CD8-positive, alpha-beta memory T cell (primary cell): ENCODE measurements at places on chromosomes 7 and 10.

- H3K36me3 ChIP-seq, result no peaks in the 10 kb centered on the region
- H3K27ac ChIP-seq, result no peak overlapping the region
- H3K27me3 ChIP-seq, result no peaks in the 10 kb centered on the region
- no peak overlapping the region for H3K4me3 ChIP-seq
Observed at GRCh38 chr10:125160856-125161706, 718 bp upstream of the CTBP2 start.

- no peaks in the 10 kb centered on the region for H3K36me3 ChIP-seq
- peaks cover 9% of the 10 kb centered on the region for H3K4me1 ChIP-seq
- no peak for DNase-seq
- H3K27me3 ChIP-seq, result no peaks in the 10 kb centered on the region
- no peak overlapping the region for H3K4me3 ChIP-seq
Observed at GRCh38 chr7:30034501-30034900, 6.3 kb downstream of the PLEKHA8 start.

DNA sequence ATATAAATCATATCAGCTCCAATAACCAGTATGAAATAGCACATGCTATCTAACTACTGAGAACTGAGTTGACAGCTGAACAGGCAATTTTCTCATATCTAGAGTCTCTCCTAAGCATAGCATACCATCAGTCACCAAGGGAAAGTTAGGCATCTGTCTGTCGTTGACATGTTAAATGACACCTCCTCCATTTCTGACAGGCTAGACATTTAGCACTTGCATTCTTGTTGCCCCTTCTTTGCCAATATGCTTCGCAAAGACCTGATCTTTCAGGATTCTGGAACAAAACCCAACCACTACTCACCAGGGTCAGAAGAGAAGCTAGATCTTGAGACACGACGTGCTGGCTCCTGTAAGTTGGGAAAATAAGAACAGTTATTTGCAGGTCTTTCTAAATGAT lies 10.0 kb downstream of the MKI67 start:
- no peaks in the 10 kb centered on the region for H3K36me3 ChIP-seq
- H3K27ac ChIP-seq, result no peak overlapping the region
- H3K4me1 ChIP-seq, result no peaks in the 10 kb centered on the region
- no peak overlapping the region for H3K4me3 ChIP-seq
- H3K27me3 ChIP-seq, result no peaks in the 10 kb centered on the region

DNA sequence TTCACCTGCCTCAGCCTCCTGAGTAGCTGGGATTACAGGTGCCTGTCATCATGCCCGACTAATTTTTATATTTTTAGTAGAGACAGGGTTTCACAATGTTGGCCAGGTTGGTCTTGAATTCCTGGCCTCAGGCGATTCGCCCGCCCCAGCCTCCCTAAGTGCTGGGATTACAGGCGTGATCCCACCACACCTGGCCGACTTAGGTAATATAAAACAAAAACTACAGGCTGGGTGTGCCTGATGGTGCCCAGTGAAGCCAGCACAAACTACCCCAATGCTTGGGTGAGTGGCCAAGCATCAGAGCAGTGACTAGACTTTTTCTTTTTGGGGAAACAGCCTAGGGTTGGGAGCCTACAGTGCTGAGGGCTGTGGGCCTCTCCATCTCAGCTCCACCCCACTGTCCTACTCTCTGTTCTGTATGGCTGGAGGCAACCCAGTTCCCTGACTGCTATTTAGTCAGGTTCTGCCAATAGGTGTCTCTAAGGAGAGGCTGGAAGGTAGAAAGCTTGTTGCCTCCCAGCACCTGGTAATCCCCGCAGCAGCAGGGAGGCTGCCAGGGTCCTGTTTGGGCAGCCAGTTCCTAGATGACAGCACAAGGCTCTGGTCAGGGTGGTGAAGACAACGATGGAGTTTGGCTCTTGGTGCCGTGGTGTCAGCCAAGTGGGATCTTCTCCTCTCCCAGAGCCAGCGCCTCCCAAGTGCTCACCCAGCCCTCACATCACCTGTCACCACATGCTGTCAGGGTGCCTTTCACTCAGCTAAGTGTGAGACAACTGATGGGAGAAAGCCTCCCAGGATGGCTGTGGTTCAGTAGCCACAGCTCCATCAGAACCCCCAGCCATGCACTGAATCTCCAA lies 10.4 kb upstream of the NACAD start:
- no peak overlapping the region for H3K27ac ChIP-seq
- peaks cover 52% of the 10 kb centered on the region for H3K36me3 ChIP-seq
- no peaks in the 10 kb centered on the region for H3K27me3 ChIP-seq
- no peak for DNase-seq
- H3K4me3 ChIP-seq, result no peak overlapping the region
- no peaks in the 10 kb centered on the region for H3K4me1 ChIP-seq

DNA sequence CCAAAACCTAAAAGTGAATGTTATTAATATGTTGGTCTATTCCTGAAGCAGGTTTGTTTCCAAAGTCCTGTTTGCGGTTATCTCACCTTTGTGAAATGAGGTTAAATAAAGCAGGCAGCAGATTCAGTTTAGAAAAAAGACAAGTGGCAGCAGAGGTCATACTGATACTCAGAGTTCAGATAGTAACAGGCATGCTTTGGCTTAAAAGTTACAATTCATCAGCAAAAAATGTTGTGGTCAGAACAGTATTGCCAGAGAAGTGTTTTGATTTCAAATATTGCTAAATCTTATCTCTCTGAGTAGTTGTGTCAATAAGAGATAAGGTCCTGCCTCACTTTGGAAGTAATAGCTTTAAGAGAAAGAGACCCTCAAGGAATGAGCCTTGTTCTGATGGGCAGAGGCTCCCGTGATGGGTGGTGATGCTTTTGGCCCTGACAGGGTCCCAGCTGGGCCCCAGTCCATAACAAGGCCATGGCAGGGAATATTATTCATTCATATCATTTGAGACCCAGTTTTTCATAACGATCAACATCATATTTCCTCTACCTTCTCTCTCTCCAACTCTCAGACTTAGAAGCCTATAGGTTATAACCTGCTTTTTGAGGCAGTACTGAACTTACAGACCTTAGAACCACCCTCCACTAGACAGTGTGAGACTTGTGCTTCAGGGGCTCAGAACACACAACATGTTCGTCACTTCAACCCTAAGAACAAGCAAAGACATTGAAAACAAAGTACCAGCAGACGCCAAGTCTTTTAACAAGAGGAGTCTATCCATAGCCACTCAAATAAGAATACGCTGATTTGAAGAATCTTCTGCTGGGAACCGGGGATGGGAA lies 58.5 kb upstream of the AHR start:
- no peak overlapping the region for H3K27ac ChIP-seq
- no peak overlapping the region for H3K4me3 ChIP-seq
- H3K36me3 ChIP-seq, result no peaks in the 10 kb centered on the region
- no peaks in the 10 kb centered on the region for H3K27me3 ChIP-seq
- H3K4me1 ChIP-seq, result peaks cover 11% of the 10 kb centered on the region

GRCh38 chr10:128095753-128096469 lies 30.3 kb downstream of the MKI67 start:
- H3K36me3 ChIP-seq, result no peaks in the 10 kb centered on the region
- H3K4me3 ChIP-seq, result peak overlapping the region; percentile 34
- peak overlapping the region; percentile 43 for H3K27ac ChIP-seq
- H3K4me1 ChIP-seq, result peaks cover 23% of the 10 kb centered on the region
- no peak for DNase-seq

DNA sequence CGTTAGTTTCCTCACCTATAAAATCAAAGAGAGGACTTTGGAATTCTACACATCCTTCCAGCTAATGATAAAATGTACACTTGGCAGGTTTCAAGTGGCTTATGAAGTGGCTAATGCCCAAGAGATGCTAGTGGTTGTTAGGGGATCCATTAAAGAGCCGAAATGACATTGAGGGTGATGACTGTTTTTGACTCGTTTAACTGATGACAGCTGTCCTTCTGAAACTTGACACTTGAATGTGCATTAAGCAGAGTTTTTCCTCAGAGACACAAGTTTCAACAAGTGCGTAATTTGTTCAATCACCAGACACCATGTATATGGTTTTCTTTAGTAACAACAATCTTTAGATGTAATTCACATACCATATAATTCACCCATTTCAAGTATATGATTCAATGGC lies 1.6 kb upstream of the PRF1 start:
- peak overlapping the region; percentile 70 for H3K27ac ChIP-seq
- peaks cover 7% of the 10 kb centered on the region for H3K36me3 ChIP-seq
- DNase-seq, result no peak
- H3K27me3 ChIP-seq, result no peaks in the 10 kb centered on the region
- H3K4me1 ChIP-seq, result peaks cover 58% of the 10 kb centered on the region
- H3K4me3 ChIP-seq, result no peak overlapping the region

- H3K4me1 ChIP-seq, result no peaks in the 10 kb centered on the region
- no peak overlapping the region for H3K27ac ChIP-seq
- DNase-seq, result no peak
- no peak overlapping the region for H3K4me3 ChIP-seq
- no peaks in the 10 kb centered on the region for H3K36me3 ChIP-seq
Observed at GRCh38 chr7:17689361-17689902, 250.9 kb downstream of the SNX13 start.

DNA sequence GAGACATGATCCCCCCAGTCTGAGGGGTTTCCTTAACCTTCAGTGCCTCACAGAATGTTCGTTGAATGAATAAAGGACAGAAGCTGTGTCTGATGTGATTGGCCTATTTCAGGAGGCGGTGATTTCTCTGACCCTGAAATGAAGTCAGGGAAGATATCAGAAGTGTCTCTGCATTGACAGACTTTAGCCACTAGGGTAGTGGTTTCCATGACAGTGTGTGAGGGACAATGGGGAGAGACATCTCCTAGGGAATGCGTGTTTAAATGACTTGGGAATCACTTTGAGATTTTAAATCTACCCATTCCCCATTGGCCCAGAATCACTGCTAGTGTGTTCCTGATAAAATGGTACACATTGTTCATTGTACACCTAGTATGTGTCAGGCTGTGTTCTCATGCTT lies 132.0 kb downstream of the CFAP58 start:
- no peaks in the 10 kb centered on the region for H3K36me3 ChIP-seq
- no peak overlapping the region for H3K4me3 ChIP-seq
- DNase-seq, result no peak
- H3K27ac ChIP-seq, result no peak overlapping the region
- H3K4me1 ChIP-seq, result no peaks in the 10 kb centered on the region

DNA sequence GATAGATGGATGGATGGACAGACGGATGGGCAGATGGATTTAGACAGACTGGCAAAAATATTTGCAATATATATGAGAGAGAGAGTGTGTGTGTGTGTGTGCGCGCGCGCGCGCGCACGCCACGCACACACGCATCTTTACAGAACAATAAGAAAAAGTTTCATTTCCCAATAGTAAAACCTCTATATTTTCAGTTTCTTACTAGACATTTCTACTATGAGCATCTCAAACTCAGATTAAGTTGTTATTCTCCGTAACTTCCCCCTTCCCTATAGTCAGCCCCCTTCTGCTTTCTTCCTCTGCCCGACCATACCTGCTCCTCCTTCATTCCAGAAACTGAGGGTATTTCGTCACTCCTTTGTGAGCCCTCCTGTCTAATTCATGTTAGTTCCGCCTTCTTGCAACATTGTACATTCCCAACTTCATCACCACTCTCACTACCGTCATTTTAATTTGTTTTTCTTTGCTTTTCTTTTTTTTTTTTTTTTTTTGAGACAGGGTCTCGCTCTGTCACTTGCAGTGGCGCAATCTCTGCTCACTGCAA lies 154.4 kb upstream of the SH2B2 start:
- H3K4me1 ChIP-seq, result no peaks in the 10 kb centered on the region
- H3K27me3 ChIP-seq, result no peaks in the 10 kb centered on the region
- no peak for DNase-seq
- no peak overlapping the region for H3K27ac ChIP-seq
- no peaks in the 10 kb centered on the region for H3K36me3 ChIP-seq
- no peak overlapping the region for H3K4me3 ChIP-seq

GRCh38 chr7:124575176-124575575 lies 190.4 kb downstream of the GPR37 start:
- H3K27me3 ChIP-seq, result no peaks in the 10 kb centered on the region
- no peak overlapping the region for H3K4me3 ChIP-seq
- no peaks in the 10 kb centered on the region for H3K36me3 ChIP-seq
- no peak overlapping the region for H3K27ac ChIP-seq
- no peaks in the 10 kb centered on the region for H3K4me1 ChIP-seq

DNA sequence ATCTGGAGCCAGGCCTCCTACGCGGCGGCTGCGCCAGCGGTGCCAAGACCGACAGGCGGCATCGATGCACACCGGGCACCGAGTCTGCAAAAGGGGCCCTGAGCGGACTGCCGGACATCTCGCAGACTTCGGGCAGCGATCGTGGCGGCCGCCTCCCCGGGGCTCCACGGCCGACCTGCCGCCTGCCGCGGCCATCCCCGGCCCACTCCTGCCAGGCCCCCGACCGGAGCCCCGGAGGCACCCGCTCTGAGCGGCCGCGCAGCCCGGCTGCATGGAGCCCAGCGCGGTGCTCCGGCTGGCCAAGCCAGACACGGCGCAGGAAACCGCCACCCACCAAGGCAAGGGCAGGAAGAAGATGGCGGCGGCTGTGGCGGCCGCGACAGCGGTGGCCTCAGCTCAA lies 154.2 kb upstream of the KCTD7 start:
- no peak overlapping the region for H3K27ac ChIP-seq
- DNase-seq, result no peak
- no peaks in the 10 kb centered on the region for H3K27me3 ChIP-seq
- H3K36me3 ChIP-seq, result no peaks in the 10 kb centered on the region
- H3K4me3 ChIP-seq, result no peak overlapping the region
- no peaks in the 10 kb centered on the region for H3K4me1 ChIP-seq

GRCh38 chr10:44199991-44200655 lies 184.8 kb downstream of the CXCL12 start:
- H3K4me3 ChIP-seq, result no peak overlapping the region
- H3K27me3 ChIP-seq, result no peaks in the 10 kb centered on the region
- H3K4me1 ChIP-seq, result no peaks in the 10 kb centered on the region
- no peaks in the 10 kb centered on the region for H3K36me3 ChIP-seq
- no peak for DNase-seq
- H3K27ac ChIP-seq, result no peak overlapping the region

GRCh38 chr10:22006379-22006884 lies 2.9 kb upstream of the DNAJC1 start:
- no peaks in the 10 kb centered on the region for H3K36me3 ChIP-seq
- H3K4me3 ChIP-seq, result no peak overlapping the region
- no peaks in the 10 kb centered on the region for H3K27me3 ChIP-seq
- peaks cover 17% of the 10 kb centered on the region for H3K4me1 ChIP-seq
- DNase-seq, result no peak
- H3K27ac ChIP-seq, result no peak overlapping the region

GRCh38 chr7:128904381-128905197 lies 5.9 kb downstream of the KCP start:
- no peak overlapping the region for H3K27ac ChIP-seq
- no peak for DNase-seq
- no peaks in the 10 kb centered on the region for H3K36me3 ChIP-seq
- no peaks in the 10 kb centered on the region for H3K4me1 ChIP-seq

- no peaks in the 10 kb centered on the region for H3K27me3 ChIP-seq
- peak; percentile 74 for DNase-seq
- H3K27ac ChIP-seq, result peak overlapping the region; percentile 83
Observed at GRCh38 chr10:119305860-119306513, 98.6 kb downstream of the GRK5 start.

DNA sequence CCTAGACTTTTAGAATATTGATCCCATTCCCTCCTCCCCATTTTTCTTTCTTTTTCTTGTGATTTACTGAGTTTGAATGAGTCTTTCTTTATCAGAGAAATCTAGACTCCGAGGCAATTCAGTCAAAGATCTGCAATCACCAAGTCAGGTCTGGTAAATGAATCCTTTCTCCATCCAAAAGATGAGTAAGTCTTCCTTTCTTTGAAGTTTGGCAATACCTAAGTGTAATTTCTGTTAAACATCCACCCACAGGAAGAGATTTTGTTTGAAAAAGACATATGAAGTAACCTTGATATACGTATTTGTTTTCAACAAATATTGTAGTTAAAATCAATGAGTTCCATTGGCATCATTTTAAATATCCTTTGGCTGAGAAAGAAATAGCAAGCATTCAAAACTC lies 58.3 kb downstream of the SLC39A12 start:
- no peak overlapping the region for H3K4me3 ChIP-seq
- H3K36me3 ChIP-seq, result no peaks in the 10 kb centered on the region
- H3K27ac ChIP-seq, result no peak overlapping the region
- H3K4me1 ChIP-seq, result no peaks in the 10 kb centered on the region
- DNase-seq, result no peak
